ENCODE measurements at places on chromosomes 4 and X.

- DNase-seq: no peak
Observed at GRCh38 chr4:7420661-7421040, 14.1 kb downstream of the PSAPL1 start.

DNA sequence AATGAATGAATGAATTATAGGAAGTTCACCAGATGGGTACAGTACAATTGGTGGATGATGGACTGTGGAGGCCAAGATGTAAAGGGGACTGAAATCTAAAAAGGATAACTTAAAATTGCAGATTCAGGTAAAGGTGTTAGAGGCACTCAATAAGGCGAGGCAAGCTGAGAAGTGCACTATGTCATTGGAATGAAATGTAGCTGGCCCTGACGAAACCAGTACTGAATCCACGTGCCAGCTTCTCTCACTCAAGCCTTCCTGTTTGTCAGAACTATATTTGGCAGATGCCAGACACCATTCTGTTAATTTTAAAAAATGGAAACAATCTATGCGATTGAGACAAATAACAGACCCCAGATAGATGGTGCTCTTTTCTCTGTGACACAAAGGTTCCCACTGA is 1039.1 kb upstream of the TENM3 start:
- DNase-seq: no peak

DNA sequence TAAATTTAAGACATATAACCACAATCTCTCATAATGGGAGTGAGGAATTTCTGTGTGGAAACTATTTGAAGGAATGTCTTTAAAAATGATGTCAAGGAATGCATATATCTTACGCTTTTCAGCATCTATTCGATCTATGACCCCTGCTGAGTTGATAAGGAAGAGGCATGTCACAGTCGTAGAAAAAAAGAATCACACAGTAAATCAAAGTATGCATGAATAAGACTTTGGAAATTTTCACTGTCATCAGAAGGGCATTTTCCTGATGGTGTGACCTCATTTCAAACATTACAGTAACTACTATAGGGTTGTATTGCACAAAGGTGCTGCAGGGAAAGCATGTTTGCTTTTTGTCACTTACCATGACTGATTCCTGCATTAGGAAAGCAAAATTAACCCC is 41.5 kb downstream of the REELD1 start:
- no peak for DNase-seq

DNA sequence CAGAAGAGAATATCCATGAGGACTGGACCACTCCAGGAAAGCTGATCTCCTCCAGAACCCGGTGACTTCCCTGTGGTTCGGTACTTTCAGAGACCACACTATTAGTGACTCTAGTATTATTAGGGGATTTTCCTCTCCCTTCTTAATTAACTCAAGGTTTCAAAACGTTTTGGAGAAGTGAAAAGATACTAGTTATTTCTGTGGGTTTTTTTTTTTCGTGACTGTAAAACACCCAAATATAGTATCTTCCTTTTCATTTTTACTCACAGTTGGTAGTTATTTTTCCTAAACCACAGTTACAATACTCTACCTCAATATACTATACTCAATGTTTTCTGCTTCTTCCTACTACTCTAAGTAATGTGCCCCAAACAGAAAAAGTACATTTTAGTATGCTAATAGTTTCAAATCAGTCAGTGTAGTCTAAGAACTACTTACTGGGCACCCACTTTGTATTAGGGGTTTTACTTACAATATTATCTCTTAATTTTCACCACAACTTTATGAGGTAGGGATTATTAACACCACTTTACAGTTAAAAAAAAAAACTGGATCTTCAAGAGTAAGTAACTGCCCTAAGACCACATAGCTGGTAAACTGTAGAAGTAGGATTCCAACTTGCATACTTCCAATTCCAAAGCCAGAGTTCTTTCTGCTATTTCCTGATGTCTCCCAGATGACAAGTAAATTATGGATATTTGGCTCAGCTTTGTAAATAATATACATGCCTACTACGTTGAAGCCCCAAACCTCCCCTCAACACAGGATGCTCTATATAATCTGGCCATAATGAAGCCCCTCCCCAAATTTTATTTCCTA is 45.0 kb downstream of the SLC9A7 start:
- DNase-seq: no peak

DNA sequence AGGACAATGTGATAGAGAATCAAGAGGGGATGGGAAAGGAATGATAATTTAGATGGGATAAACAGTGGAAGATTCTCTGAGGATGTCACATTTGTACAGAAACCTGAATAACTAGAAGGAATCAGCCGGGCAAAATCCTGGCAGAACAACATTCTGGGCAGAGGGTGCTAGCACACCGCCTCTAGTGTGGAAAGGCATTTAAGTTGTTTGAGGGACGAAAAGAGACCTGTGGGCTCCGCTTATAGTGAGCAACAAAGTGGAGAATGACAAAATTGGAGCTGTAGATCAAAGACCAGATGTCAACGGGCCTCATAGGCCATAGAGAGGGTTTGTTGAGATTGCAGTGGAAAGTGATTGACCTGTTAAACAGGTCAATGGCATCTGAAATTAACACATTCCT is 596.0 kb upstream of the SLIT2 start:
- DNase-seq: no peak

GRCh38 chr4:66575008-66575696 is 904.9 kb upstream of the EPHA5 start:
- DNase-seq: no peak

DNA sequence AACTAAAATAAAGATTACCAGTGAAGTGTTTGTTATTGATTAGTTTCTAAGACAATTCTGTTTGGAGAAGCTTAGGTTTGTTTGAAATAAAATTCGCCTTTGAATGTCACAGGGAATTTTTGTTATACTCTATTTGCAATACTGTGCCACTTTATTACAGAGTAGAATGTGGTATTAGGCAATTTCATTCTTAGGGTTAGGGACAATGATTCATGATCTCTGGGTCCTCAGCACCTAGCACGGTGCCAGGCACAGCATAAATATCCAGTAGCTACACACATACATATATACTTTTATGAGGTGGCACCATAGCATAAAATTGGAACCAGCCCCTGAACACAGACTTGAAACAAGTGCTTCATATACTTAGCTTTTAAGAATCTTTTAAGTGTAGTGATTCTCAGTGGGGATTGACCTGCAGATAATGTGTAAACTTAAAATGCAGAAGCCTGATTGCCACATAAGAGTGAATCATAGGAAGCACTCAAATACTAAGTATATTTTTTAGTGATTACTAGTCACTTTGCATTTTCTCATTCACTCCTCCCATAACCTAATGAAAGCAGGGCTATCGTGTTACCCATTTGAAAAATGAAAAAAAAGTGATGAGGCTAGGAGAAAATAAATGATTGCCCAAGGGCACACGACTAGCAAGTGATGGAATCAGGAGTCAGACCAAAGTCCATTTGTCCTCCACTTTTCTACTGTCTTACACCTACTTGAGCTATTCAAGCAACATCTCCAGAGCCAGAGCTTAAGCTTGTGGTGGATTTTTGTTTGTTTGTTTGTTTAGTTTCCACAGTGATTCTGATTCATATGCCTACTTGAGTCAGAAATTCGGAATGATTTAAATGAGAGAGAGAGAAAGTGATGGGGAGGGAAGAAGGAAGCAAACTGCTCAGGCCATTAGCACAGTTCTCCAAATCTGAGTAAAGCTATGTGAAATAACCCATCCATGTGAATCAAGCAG is 366.0 kb upstream of the FGF13 start:
- DNase-seq: no peak

Data from colonic mucosa (tissue), 4 donors.